ENCODE measurements at places on chromosomes 5 and 9.

DNA sequence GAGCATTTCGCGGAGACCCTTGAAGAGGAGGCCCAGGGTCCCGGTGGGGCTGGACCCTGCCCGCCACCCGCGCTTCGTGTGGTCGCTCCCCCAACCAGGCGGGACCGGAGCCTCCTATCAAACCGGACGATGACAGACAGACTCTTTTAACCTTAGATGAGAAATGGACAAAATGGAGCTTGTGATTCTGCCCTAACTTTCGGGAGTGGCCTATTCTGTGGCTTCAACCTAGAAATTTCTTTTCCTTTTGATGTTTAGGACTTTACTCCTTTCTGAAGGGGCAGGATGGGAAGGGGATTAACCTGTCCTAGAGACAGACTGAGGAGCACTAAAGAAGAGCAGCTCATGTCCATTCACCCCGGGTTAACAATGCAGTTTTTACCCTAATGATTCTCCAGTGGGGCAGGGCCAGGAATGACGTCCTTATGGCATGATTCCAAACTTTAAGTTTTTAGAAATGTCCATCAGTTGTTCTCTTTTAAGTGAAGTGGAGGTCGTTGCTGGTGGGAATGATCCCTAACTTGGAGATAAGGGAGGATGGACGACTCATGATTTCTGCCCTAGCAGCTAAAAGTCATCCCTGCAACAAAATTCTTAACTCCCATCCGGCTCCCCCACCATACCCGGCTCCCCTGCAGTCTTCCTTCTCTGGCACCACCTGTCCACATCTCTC is 1.0 kb downstream of the NIPSNAP3A start:
- no peak for DNase-seq

DNA sequence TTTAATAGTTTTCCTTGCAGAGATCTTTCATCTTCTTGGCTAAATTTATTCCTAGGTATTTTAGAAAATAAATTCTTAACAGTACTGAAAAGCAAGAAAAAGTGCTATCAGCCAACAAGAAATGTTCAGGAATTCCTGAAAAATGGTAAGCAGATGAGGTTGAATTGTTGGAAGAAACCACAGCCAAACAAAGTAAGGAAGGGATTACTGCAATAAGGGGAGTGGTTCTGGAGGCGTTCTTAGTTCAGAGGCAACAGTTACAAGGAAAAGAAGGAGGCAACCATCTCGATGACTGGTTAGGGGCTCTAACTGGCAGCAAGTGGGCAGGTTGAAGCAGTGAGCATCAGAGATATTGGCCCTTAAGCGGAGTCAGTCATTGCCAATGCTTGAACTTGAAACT is 12.8 kb upstream of the OR13J1 start:
- DNase-seq = no peak

GRCh38 chr5:54616031-54616430 is 98.5 kb downstream of the SNX18 start:
- no peak for DNase-seq

DNA sequence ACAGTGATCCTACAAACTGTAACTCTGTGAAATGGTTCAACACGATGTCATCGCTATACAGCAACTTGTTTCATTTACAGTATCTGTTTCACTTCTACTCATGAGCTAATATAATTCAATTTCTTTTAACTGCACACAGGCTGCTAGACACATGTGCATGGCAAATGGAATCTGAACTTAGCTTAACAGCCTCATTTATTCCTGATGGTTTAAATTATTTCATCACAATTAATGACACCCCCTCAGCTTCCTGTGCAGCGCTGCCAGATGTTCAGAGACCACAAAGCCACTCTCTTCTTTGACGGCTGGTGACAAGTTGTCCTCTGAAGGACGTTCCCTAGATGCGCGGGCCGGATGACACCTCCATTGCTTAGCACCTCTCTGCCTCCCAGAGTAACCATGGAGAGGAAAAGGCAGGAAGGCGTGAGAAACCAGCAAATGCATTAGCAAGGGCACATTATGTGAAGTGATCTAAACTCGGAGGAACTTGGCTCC is 191.1 kb downstream of the BNC2 start:
- no peak for DNase-seq

DNA sequence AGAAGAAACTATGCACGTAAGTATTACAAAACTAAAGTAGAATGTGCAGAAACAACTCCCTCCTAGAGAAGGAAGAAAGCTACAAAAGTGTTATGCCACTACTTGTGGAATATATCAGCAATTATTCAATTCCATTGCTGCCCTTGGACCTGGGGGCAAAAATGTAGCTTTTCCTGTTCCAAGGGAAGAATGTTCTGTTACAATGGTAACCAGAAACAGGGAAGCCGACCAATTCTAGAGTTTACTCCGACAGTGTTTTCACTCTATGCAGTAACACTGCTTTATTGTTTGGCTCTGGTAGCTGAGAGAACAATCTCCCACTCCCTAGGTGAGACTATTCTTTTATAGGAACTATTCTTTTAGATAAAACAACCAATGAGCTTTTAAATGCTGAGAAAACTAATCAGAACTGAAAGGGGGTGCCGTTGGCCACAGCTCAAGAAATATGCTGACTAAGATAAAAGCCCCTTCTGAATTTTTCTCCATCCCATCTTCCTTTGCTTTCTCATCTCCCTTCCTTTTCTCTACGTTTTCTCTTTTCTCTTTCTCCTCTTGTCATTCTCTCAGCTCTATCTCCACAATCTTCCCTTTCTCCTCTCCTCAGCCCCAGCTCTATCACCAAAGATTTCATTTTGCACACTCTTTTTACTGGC is 54.1 kb downstream of the SLC1A3 start:
- no peak for DNase-seq

GRCh38 chr9:115650768-115651167 is 502.8 kb upstream of the PAPPA start:
- no peak for DNase-seq

DNA sequence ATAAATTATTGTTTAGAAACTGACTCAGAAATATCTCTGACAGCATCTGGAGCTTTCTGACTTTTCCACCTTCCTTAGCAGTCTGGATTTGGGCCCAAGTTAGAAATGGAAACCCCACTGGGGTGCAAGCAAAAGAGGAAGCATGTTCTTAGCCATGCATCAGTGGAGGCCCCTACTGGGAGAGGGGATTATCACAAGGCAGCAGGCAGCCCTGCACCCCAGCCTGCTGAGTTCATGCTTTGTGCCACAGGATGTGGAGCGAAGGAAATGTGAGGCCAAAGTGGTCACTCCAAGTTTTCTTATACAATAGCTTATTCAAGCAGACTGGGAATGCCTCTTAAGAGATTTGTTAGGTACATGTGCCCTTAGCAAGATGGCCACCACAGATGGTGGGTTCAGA is 146.5 kb upstream of the TLX3 start:
- DNase-seq = no peak

DNA sequence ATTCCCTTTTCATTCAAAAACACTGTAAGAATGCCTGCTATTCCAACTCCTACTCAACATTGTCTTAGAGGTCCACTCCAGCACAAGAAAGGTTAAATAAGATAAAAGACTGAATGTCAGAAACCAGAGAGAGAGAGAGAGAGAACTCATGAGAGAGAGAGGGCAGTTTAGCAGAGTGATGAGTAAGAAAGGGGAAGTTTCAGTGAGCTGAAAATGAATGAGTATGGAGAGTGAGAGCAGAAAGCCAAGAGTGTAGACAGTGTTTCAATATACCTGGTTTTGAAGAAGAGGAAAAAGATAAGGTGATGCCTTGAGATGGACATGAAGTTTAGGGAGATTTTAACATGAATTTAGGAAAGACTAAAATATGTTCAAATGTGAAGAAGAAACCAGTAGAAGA is 528.0 kb upstream of the SEMA6A start:
- DNase-seq = no peak

- no peak for DNase-seq
Observed at GRCh38 chr9:136685790-136686533, 1.3 kb downstream of the AGPAT2 start.

- DNase-seq = no peak
Observed at GRCh38 chr9:8628791-8629190, 829.2 kb upstream of the DMAC1 start.

DNA sequence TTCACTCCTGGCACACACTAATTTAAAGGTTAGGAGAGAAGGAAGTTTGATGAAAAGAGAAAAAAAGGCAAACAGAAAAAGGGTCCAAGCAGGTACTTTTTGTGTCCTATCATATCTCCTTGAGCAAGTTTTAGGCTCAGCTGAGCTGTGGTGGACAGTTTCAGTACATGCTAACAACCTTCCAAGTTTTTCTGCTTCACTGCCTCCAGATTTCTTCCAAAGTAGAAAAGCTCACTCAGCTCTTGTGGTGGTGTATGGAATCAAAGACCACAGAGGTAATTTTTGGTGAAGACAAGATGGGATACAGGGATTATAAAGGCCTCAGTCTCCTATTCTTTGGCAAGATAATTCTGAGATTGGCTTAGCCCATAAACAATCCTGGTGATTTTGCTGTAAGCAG is 921.8 kb downstream of the NR2F1-AS1 start:
- no peak for DNase-seq

GRCh38 chr5:135439231-135440205 is 7.6 kb downstream of the DCANP1 start:
- no peak for DNase-seq

DNA sequence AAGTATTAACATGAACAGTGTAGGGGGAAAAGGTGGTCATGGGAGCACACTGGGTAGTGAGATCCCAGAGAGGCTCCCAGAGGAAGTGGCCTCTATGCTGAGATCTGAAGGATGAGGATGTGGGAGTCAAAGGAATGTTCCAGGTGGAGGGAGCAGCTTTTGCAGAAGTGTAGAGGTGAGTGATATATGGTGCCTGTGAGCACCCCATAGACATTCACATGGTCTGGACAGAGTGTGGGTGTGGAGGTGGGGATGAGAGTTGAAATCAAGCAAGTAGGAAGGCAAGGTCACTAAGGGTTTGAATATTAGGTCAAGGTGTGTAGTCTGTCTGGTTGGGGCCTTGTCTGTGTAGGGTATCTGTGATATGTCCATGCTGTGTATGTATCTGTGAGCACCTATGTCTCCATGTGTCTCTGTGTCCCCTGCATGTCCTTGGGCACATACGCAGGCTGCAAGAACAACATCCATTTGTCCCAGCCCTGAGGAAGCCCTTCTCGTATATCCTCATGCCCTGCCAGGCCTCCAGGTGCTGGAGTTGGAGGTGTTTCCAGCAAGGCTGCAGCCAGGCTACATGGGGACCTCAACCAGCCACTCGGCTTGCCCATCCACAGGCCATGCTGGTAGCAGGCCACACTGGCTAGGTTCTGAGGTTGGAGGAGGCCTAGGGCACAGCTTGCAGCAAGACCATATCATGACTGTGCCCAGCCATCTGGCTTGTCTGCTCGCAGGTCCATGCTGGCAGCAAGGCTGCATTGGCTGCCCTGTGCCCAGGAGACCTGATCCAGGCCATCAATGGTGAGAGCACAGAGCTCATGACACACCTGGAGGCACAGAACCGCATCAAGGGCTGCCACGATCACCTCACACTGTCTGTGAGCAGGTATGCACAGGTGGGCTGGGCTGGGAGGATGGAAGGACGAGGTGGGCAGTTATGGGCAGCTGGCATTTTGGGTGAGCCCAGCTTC is 4.7 kb downstream of the PDLIM4 start:
- DNase-seq = no peak

DNA sequence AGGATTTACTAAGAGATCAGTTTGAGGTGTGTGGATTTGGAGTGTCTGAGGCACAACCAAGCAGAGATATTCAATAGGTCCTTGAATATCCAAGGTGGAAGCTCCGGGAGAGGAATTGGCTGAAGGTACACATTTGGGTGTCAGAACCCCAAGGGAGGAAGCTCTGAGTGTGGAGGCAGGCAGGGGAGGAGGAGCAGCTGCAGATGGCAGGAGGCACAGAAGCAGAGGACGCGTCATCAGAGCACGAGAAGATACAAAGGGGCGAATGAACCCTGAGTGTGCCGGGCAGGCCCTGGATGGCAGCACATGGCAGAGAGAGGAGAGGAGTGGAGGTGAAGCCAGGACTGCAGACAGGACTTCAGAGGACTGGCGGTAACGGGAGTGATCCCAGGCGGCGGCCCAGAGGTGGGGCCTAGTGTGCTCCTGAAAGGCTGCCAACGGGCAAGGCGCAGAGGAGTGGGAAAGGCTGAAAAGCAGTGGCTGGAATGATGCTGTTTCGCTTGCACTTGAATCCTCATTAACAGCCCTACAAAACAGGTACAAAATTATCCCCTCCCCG is 179.8 kb downstream of the FANCC start:
- DNase-seq = no peak

DNA sequence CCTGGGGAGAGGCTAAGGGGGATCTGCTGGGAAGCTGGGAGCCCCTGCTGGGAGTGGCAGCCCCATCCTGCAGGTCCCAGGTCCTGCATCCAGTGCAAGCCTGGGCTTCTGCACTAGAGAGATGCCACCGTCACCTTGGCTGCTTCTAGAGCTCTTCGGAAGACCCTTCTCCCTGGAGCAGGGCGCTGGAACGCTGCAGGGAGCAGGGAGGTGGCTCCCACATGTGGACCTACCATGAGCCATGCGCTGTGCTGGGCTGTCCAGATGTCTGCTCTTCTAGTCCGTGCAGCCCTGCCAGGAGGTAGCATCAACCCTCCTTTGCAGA is 90.9 kb upstream of the PHYKPL start:
- DNase-seq = no peak

- DNase-seq = no peak
Observed at GRCh38 chr5:65555287-65555686, 7.7 kb downstream of the CENPK start.

DNA sequence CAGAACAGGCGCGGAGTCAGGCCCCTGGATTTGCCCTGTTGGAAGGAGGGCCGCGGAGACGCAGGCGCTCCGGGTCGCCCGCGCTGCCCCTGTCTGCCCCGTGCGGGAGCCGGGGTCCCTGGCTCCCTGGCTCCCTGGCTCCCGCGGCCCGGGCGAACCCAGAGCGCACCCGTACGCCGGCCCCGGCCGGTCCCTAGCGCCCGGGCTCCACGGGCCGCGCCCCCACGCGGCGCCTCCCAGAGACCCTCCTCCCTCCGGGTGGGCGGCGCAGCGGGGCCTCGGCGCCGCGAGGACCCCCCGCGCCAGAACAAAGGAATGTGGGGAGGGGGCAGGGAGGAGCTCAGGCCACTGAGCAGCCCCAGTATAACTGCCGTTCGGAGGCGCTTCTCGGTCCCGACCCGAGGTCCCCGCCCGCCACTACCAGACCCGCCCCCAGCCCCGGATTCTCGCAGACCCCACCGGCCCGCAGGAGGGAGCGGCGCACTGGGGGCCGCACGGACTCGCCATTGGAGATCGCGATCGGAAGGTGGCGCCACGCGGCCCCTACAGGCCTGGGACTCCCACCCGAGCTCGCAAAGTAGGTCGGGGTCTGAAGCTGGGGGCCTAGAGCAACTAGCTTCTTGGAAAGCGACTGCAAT is 2.4 kb downstream of the NFIL3 start:
- DNase-seq = no peak

DNA sequence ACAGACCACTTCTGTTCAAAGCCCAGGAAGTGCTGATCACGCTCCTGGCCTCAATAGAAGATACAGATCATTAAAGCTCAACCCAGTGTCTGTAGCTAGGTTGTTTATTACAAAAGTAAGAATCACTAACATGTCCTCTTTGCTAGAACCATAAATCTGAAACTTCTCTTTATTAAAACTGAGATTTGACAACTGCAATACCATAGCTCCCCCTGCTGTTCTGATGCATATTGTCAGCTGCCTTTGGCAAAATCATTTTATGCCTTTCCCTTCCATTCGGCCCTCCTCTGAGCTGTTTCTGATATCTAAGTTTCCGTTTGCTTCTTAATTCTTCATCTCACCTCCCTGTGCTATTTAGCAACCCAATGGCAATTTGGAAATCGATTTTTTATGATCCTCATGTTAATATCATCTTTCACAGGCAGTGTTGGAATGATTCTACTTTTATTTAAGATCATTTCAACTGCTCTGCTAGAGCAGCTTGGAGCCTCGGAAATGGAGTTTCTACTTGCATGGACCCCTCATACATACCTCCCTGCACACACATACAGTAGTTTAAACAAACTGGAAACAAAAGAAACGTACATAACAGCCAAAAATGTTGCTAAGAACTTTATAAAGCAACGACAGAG is 998.8 kb downstream of the MAT2B start:
- no peak for DNase-seq

Data from GM19239 (cell line).